ENCODE measurements at places on chromosomes 11 and 22.

DNA sequence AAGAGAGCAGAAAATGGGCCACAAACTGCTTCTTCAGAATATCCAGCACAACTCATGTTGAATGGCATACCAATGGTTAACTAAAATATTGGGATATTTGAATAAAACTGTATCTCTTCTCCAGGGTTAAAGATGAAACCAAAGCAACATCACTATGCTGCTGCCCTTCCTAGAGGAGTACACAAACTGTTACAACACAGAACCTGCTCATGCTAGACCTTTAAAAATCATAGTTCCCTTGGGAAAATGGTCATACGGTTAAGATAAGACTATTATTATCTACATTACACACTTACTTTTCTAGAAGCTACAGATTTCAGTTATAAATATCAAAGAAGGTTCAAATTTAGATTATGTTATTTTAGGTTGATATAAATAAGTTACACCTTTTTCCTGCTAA lies 78.6 kb upstream of the TP53AIP1 start:
- no peak for DNase-seq

DNA sequence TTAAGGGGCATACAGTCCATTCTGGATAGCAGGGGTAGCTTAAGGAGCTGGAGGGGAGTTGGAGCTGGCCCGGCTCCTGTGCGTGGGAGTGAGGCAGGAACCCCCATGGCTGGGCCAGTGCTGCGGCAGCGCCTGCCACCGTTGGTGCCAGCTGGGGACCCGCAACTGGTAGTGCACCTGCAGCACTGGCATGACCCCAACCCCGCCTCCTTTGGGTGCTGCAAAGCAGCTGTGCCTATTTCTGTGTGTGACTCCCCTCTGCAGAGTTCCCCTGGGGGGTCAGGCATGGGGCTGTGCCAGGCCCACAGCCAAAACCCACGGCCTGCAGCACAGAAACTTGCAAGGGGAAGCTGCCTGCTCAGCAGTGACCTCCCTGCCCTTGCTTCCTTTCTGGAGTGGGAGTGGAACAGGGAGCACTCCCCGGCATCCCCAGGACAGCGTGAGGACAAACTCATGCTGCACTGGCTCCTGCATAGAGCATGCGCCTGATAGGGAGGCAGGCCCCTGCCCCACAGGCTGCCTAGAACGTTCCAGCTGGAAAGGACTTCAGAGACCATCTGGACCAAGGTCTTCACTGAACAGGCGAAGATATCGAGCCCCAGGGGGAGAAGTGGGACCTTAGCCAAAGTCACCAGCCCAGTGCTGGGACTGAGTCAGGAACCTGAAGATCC lies 26.2 kb upstream of the RAB1B start:
- no peak for DNase-seq

- DNase-seq = no peak
Measured at GRCh38 chr11:96126917-96127595, 203.1 kb upstream of the MTMR2 start.

DNA sequence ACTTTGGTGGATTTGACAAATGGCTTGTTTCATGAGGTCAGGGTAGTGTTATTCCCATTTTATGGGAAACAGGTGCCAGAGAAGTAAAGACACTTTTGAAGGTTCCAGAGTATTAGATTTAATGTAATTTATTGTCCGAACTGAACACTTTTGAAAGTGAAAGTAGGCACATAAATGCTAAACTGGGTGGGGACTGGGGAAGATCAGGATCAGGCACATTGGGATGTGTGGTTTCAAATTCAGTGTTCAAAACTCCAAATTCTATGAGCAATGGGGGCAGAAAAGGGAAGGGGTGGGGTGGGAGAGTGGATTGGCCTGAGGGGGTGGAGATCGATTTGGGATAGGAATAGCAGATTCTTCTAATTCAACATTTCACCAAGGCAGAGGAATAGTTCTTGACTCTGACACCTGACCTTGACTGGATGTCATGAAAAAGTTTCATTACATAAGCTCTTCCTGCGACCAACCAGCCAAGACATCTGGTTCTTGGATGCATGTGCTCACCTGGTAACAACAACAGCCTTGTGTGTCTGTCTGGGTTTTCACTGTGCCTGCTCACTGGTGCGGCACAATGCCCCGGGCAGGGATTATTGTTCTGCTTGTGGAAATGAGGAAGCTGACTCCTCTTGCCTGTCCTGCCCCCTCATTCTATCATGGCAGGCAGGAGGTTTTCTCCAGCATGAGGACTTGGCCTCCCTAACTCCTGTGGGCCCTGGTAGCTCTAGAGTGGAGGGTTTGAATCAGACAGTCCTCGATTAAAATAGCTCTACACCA lies 10.8 kb downstream of the PPFIBP2 start:
- no peak for DNase-seq

DNA sequence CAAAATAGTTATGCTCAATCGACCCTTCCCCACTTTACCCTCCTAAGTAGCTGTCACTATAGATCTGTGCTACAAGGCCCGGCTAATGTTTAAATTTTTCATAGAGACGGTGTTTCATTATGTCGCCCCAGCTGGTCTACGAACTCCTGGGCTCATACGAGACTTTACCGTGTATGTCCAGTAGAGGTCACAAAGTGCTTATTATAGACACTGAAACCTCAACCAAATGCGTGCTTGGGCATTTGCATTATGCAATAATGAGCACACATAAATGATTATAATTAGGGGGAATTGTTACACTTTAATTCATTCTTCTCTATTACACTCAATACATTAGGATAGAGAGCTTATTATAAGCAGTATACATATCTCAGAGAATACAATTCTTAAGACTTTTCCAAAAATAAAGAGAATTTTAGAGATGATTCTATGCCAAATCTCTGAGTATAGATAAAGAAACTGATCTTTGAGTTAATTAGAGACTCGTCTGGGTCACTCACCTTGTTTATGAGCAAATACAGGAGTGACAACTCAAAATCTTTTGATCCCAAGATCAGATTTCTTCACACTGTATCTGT lies 12.5 kb upstream of the MRPL16 start:
- DNase-seq = no peak

DNA sequence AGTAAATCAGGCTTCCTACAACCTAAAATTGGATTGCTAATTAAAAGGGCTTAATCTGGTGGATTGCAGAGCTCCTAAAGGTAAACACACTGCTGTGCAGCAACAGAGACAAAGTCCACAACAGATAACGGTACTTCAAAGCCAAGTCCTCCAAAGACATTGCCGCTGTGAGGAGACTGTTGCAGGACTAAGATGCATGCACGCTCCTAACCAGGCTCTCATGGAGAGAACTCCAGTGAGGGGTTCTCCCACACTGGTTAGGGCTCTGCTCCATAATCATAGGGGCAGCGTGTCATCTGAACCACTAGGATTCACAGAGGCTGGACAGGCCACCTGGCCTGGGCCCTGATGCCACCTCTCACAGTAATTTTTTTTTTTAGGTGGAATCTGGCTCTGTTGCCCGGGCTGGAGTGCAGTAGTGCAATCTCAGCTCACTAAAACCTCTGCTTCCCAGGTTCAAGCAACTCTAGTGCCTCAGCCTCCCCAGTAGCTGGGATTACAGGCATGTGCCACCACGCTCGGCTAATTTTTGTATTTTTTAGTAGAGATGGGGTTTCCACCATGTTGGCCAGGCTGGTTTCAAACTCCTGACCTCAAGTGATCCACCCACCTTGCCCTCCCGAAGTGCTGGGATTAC lies 56.9 kb upstream of the ARFGAP3 start:
- no peak for DNase-seq

DNA sequence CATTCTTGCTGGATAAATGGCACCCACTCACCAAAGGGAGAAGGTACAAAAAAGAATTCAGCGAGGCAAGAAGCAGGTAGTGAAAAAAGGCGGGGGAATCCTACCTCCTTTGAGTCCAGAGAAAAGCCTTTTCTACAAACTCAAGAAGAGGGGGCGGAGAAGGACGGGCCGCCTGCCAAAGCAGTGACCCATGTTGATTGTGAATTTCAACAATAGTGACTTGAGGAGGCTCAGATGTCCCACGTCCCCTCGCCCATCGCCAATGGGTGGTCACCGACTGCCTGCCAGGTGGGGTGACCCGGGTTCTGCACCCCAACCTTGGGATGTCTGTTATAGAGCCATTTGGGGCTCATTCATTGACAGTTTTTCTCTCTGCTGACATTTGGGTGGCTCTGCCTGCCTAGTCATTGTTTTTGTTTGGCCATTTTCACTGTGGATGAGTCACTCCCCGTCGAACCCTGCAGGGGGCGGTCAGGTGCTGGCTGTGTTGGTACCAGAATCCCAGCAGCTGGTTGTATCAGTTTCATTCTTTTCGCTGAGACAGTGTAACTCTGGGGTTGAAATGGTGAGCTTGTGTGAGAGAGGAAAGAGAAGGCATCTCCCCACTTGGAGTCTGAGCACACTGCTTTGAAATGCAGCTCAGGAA lies 163.4 kb upstream of the NCAM1 start:
- DNase-seq = no peak

GRCh38 chr22:18063306-18063705 lies 14.5 kb upstream of the PEX26 start:
- DNase-seq = no peak

GRCh38 chr11:122895563-122895962 lies 13.0 kb downstream of the JHY start:
- no peak for DNase-seq

DNA sequence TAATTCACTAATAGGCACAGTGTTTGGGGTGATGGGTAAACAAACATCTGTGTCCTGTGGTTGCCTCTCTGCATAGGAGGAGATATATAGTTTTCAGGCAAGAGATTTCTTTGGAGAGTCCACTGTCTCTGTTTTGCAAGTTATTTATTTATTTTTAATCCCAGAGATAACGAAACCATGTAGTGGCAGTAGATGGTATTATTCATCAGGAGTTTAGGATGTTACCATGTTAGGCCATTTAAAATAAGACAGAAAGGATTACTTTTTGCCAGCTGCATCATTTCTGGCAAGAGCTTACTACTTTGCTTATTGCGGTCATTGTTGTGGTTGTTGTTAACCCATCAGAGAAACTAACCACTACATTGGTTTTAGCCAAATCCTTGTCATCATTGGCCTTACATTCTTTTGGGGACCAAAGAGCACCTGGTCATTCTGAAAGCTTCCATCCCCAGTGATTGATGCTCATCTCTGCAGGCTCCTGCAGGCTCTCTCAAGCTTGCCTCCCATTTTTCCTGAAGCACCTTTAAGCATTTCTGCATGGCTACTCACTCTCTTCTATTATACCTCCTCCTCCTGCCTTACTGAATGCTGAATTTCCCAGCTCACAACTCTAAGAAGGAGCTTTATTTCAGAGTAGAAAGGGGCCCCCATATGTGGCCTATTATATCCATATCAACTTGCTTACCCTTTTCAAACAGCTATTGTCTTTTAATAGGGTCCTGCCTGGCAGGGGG lies 84.4 kb downstream of the CSTPP1 start:
- no peak for DNase-seq

DNA sequence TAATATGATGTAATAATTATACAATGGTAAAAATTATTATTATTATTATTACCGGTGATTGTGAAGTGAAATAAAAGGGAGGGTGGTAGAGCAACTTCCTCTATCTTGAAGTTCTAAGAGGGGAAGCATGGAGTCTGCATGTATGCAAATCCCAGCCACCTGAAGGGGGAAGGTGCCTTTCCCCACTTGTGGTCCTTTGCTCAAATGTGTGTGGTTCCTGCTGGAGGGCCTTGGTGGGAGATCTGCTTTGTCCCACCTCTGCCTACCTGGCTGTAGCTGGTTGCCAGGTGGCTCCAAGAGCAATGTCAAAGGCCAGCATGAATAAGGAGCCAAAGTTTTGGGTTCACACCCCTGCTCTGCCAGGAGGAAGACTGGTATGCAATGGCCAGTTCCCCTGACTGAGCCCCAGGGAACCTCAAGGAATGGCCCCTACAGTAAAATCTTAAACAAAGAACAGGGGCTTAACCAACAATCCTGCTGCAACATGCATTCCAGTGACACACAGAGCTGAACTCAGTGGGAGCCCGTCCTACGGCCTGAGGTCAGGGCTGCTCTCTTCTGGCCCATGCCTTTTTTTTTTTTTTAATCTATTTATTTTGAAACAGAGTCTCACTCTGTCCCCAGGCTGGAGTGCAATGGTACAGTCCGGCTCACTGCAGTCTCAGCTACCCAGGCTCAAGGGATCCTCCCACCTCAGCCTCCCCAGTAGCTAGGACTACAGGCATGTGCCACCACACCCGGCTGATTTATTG lies 8.5 kb downstream of the TMEM132A start:
- no peak for DNase-seq

- no peak for DNase-seq
Measured at GRCh38 chr22:36417281-36417686, 29.5 kb upstream of the MYH9 start.

- no peak for DNase-seq
Measured at GRCh38 chr22:27327497-27327896, 474.1 kb downstream of the MN1 start.

GRCh38 chr22:44426981-44427380 lies 71.1 kb downstream of the RTL6 start:
- DNase-seq = no peak

DNA sequence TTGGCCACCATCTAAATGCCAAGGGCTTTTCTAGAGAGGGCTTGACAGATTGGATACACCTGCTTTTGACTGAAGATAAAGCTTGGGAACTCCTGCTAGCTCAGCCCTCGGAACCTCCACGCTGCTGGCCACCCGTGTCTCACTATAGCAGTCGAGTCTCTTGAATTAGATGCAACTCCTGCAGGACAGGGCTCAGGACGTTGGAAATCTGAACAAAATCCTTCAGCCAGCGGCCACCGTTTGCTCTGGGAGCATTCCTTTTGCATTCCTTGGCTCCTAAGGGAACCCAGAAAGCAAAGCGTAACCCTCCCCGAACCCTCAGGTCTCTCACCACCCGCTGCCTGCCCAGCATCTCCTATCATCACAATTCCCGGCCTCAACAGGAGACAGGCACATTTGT lies 77.8 kb downstream of the GRIK4 start:
- DNase-seq = no peak

GRCh38 chr11:69169479-69169878 lies 13.7 kb downstream of the SMIM38 start:
- no peak for DNase-seq

DNA sequence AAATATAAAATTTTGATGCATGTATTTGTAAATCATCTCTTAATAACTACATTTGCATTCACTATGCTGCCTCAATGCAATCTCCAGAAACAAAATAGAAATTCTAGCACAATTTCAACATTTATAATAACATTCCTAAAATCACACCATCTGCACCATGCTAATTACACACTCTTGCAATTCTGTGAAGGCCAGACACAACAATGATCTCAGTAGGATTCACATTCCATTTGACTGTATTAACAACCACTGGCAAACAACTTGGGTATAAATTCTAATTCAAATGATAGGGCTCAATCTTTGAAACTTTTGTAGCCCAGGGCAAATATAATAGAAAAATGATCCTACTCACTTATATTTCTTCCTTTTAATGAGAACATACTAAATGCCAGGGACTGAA lies 25.9 kb downstream of the RAB6A start:
- no peak for DNase-seq

- DNase-seq = no peak
Measured at GRCh38 chr11:46846510-46846830, 390 bp upstream of the CKAP5 start.
